NCI-H446 (cell line): ENCODE measurements at places on chromosomes 7 and 10.

GRCh38 chr10:115092555-115093285, 445 bp upstream of the ATRNL1 start:
- DNase-seq = no peak

DNA sequence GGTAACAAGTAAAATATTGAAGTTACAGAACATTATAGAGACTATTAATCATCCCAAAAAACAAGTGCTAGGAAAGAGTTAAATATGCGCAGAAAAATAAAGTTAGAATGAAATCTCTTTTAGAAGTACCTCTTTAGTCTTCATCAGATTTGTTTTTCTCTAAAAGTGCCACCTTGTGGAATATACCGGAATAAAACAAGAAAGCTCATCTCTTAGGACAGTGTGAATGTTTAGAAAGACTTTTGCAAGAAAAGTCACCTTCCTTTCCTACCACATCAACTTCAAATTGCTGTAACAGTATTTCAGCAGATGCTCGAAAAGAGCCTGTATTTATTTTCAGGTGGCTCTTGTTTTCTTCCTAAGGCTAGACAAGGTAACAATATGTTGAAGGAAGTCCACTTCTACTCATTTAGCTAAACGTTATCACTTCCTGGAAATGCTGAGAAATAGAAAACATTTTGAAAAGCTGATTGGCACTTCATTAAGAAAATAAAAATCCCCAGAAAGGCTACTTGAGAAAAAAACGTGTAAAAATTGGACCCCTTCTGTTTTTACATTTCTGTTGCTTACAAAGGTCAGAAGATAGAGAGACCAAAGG, 19.8 kb upstream of the FAM133B start:
- DNase-seq = no peak

- DNase-seq = no peak
Measured at GRCh38 chr7:44064791-44065430, 456 bp downstream of the PGAM2 start.

- DNase-seq = peak; percentile 37
Measured at GRCh38 chr10:132464256-132465192, 67.5 kb downstream of the PWWP2B start.

DNA sequence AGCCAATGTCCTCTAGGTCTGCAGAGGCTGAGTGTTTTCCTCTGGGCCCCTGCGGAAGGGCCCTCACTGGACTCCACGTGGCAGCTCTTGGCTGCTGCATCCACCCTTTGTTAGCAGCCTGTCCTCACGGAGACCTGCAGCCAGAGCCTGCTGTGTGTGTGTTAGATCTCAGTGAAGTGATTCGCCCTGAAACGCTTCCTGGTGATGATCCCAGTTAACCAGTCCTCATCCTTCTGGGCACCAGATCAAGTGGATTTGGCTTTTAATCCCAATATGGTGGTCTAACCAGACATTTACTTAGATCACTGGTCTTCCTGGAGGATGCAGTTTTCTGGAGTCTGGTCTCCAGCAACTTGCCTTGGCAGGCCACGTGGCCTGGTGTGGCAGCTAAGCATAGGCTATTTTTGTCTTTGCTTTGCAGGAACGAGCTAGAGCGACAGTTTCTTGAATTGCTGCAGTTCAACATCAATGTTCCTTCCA, 39.5 kb upstream of the GJD4 start:
- DNase-seq = peak; percentile 7

DNA sequence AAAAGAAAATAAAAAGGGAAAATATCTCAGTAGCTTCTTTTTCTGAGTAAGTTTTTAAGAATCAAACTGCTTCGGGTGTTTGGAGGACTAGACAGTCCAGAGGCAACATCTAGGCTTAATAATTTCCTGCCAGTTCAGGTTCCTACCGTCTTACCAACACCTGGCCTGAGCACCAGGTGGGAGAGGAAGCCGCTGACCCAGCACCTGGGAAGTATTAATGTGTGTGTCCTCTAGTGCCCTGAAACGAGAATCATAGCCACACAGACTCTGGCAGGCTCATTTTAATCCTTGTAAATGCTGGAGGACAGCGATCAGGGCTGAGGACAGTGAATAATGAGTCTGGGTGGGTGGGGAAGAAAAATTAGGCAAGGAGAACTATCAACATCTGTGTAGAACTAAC, 137.4 kb downstream of the ZNF438 start:
- no peak for DNase-seq

DNA sequence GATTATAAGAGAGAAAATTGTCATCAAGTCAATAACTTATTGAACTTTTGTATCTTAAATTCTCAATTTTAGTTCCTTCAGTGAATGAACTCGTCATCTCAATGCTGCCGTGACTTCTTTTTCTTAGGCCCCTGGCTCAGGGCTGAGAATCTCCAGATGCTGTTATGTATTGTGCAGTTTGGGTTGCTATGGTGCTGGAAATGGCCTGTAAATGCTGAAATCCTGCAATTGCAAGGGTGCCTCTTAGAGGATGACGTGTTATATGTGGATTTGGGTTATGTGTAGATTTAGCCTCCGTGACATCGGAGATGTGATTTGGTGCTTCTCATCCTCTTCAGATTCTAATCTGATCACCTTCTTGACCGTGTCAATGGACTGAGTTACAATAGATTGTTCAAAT, 55.7 kb upstream of the ZRANB1 start:
- DNase-seq = no peak

- no peak for DNase-seq
Measured at GRCh38 chr10:71307469-71308085, 11.5 kb upstream of the SLC29A3 start.

- no peak for DNase-seq
Measured at GRCh38 chr10:69497611-69498390, 46.5 kb downstream of the TSPAN15 start.

- peak; percentile 77 for DNase-seq
Measured at GRCh38 chr10:92993699-92994272, 66.8 kb upstream of the CYP26C1 start.
